Astrocyte of the spinal cord (primary cell): ENCODE measurements at places on chromosomes 11 and 22.

DNA sequence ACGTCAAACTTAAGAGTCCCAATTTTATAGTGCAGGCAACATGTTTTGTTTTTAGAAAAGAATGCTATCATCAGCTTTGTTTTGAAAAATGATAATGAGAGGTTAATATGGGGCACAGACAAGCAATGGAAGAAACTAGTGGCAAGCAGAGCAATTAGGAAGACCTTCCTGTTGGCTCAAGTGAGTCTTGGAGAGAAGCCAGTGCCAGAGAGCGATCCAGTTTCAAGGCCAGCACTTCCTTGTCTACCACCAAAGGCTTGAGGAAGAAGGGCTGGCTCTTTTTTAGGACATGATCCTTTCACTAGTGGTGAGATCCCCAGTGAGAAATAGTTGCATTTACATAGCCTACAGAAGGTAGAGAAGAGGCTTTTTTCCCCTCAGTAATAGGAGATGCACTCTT is 1340.7 kb downstream of the LRRC4C start:
- DNase-seq, result no peak

- no peak for DNase-seq
These were observed 16.1 kb downstream of the POU2AF1 start for GRCh38 chr11:111362887-111363411.

DNA sequence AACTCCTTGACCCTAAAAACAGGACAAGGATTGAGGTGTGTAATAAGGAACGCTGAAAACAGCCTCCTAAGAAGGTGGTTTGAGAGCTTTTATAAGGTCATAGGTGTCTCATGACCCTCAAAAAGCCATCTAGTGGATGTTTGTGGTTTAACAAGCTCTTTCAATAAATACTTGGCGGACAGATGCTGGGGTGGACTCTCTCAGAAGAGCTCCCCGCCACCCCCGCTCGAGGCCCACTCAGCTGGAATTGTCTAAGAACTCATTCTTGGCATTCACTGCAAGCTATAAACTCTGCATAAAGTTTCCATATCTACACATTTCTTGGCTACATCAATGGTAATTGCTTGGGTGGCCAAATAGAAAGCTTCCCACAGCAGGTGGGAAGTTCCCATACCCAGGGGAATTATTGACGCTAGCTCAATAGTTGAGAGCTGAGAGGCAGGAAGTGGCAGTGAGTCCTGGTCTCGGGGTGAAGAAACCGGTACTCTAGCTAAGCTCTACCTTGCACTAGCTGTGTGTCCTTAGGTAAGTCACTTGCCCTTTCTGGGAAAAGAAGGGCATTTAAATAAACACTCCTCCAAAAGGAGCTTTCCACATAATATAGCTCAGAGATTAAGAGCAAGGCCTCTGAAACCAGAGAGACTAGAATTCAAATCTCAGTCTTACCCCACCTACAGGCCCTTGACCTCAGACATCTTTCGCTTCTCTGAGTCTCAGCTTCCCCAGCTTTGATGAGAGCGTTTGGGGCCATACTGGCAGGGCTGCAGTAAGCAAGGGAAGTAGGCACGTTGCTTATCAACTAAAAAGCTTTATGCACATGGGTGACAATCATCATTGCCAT is 6.4 kb downstream of the MS4A15 start:
- DNase-seq, result no peak

GRCh38 chr11:111351374-111352055 is 27.6 kb downstream of the POU2AF1 start:
- no peak for DNase-seq

DNA sequence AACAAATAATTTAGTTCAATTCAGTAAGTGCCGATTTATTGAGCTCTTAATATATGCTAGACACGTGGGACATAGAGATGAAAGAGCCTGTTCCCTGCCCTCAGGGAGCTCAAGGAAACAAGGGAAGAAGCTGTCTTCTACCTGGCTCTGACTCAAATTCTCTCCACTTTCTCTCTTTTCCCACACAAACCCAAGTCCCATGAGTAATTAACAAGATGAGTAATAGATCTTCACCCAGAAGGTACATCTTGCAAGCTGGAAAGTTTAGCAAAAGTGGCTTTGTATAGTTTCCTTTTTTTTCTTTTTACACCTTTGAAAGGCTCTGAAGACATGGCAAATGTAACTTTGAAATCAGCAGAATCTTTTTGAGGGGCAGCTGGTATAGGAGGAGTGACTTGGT is 48.2 kb upstream of the CHST1 start:
- no peak for DNase-seq

DNA sequence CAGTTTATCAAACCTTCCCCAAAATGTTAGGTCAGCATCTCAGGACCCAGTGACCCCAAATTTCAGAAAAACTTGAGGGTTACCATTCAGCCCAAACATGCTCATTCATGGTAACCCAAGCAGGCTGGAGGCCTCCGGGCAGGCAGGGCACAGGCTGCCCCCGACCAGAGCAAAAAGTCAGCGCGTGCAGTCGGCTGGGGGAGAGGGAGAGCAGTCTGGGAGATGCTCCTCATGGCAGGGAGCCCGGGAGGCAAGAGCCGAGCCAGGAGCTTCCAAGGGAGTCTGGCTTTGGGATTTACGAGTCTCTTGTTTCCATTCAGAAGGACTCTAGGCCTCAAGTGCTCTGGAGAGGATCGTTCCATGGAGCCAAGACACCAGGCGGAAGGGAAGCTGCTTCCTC is 45.7 kb downstream of the RPUSD4 start:
- no peak for DNase-seq

DNA sequence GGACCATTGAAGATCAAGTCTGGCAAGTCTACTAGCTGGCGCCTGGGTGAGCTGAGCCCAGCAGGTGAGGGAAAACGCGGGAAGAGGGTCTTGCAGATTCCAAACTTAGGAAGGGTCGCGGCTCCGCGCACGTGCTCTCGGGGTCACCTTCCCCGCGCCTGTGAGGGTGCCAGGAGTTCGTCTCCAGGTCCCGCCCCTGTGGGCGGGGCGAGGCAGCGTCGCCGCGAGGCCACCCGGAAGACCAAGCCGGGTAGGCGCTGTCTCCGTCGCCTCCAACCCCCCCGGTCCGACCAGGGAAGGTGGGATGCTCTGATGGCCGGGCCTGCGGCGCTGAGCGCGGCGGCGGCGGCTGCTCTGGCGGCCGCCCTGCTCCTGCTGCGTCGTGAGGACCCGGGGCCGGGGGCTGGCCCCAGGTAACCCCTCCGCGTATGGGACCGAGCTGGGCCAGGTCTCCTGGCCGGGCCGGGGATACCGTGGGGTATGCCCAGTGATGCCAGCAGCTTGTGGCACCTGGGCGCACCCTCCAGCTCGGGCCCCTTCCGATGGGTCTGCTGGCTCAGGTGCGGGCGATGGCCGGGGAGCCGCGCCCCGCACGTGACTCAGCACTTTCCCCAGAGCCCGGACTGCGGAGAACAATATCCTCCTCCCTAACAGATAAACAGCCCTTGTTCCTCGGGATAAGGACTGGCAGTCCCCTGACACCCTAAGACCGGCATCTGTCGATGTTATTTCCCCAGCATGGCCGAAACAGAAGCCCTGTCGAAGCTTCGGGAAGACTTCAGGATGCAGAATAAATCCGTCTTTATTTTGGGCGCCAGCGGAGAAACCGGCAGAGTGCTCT is at the start of gene HTATIP2:
TSS of gene HTATIP2 (plus strand) at position 215 of the 841 bp plus-strand sequence. CDS start at position 739, 524 bp downstream.
- peak; percentile 43 for DNase-seq

DNA sequence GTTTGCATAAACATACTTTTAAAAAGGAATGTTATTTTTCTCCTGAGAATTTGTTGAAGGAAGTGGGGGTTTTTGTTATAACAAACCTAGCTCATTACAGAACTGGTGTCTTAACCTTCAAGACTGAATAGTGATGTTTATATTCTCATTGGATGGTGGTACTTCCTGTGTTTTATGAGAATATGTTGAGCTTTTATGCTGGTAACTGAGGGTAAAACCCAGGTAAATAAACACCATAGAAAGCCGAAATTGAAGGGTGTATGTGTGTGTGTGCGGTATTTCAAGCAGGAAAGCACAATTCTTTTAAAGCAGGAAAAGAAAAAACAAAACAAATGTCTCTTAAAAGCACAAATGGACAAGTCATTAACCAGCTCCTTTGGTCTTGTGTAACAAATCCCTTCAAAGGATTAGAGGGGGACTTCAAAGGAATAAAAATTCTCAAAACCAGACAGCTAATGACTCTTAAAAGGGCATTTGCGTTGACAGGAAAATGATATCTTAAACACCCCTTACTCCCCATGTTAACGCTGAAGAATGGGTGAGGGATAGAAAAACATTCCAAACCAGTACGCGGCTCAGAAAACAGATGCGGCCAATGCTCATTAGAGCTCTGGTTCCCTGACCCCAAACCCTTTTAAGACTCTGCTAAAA is 23.8 kb downstream of the LMO2 start:
- no peak for DNase-seq

- DNase-seq, result no peak
These were observed 73.5 kb downstream of the BRD1 start for GRCh38 chr22:49753961-49754695.

GRCh38 chr11:16070573-16070972 is 285.8 kb downstream of the SOX6 start:
- DNase-seq, result no peak

DNA sequence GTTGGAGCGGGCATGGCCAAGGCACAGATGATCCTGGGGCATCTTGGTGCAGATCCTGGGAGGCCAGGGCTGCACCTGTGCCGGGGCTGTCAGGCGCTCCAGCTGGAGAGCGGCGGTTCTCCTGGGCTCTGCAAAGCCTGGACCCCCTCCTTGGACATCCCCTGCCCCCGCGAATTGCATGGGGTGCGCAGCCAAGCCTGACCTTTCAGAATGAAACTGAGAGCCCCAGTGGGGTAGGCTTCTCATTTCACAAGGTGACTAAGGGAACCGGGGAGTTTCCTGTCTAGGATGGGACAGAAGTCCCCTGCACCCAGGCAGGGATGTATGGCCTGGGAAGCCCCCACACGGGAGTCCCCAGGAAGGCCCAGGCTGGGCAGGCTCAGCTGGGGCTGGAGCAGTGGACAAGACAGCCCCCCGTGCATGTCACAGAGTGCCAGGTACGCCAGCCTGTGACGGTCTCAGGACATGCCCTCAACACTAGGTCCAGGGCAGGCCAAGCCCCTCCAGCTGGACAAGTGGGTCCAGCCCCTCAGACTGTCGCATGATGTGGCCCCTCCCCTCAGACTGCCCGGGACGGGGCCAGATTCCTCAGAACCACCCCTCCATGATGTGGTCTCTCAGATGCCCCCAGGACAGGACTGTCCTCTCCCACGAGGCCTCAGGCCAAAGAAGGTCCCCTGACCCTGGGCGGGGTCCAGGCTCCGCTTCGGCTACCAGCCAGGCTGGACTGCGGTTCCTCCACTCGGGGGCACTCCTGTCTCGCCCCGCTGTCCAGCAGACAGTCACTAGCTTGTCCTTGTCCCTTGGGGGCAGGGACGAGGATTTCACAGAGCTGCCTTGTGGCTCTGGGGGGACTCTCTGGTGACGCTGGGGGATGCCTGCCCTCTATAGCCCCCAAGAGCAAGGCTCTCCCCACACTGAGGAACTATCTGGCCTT is 2.3 kb downstream of the LSP1 start:
- no peak for DNase-seq

DNA sequence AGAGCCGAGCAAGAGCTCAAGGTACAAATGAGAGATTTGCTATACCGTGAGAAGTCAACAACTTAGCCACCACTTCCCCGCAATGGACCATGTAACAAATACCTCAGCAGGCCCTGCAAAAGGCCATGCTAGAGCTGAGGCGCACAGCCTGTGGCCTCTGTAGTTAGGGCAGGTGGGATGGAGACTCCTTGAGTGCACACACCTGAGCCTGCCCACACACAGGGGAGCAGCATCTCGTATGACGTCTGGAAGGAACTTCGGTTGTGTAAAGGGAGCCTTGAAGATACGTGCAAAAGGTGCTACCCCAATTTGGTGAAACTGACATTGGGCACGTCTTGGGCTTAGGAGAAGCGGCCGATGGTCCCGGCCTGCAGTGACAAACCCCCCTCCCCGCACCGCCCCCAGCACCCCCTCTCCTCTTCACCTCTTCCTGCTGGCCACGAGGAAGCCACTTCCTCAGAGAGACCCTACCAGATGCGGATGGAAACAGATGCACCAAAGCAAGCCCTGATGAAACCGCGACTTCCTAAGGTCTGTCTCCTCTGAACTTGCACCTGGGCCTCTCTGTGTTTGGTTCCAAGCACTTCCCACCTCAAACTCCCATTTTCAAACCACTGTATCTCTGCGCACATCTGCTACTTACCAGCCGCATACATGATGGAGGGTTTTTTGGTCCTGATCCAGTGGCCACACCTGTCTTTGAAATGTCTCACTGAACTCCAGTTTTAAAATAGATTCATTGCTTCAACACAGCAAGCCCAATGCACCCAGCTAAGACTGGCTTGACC is 10.6 kb downstream of the CDPF1 start:
- no peak for DNase-seq
